ENCODE measurements at places on chromosomes 1 and 21.

GRCh38 chr1:232883992-232884661 lies 66.3 kb upstream of the NTPCR start:
- DNase-seq, result no peak

- no peak for DNase-seq
These were observed 17.9 kb upstream of the FMOD start for GRCh38 chr1:203368624-203369451.

GRCh38 chr1:229596925-229597699 lies 28.8 kb downstream of the TAF5L start:
- DNase-seq, result no peak

DNA sequence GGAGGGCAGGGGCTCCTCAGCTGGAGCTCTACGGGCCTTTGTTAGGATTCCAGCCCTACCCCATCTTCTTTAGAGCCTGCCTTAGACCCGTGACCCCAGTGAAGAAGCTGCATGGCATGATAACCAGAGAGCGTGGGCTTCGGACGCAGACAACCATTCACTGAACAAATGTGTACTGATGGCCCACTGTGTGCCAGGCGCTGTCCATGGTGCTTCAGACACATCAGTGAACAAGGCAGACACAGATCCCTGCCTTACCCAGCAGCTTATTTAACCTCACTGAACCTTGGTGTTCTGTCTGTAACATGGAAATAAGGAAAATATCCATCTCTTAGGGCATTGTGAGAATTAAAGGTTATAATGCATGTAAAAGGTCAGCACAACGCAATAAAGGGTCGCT lies 9.5 kb downstream of the CHIT1 start:
- DNase-seq, result no peak

DNA sequence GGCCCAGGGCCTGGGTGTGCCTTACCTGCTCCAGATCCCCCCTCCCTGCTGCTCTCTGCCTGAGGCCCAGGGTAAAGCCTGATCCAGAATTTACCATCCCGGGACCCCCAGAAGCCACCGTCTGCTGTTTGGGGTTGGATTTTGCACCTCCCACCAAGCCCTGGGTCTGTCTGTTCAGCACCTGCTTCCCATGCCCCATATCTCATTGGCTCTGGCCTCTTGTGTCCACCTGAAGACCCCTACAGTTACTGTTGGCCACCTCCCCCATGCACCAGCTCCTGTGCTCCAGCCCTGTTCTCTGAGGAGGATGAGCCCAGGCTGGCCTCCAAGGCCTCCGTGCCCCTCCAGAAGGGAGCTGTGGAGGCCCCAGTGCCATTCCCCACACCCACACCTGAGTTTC lies 113.9 kb downstream of the GRIK3 start:
- DNase-seq, result no peak

DNA sequence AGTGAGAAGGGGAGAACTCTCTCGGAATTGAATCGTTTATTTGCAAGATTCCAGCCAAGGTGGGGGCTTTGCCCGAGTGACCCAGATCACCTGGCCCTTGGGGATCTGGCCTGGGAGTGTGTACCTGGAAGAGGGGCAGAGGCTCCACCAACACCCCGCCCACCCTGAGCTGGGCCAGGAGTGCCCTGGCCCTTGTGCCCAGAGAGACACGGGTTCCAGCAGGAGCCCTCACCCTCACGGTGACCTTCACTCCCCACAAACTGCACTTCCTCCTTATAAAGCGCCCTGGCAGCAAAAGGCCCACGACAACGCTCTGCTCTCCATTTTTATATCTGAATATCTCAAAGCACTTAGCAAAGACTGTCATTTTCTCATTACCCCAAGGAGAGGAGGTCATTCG lies 16.6 kb downstream of the CASZ1 start:
- no peak for DNase-seq

GRCh38 chr1:24805534-24806301 lies 60.5 kb downstream of the CLIC4 start:
- DNase-seq, result no peak

- DNase-seq, result no peak
These were observed 63.5 kb upstream of the EDN2 start for GRCh38 chr1:41547781-41548560.

DNA sequence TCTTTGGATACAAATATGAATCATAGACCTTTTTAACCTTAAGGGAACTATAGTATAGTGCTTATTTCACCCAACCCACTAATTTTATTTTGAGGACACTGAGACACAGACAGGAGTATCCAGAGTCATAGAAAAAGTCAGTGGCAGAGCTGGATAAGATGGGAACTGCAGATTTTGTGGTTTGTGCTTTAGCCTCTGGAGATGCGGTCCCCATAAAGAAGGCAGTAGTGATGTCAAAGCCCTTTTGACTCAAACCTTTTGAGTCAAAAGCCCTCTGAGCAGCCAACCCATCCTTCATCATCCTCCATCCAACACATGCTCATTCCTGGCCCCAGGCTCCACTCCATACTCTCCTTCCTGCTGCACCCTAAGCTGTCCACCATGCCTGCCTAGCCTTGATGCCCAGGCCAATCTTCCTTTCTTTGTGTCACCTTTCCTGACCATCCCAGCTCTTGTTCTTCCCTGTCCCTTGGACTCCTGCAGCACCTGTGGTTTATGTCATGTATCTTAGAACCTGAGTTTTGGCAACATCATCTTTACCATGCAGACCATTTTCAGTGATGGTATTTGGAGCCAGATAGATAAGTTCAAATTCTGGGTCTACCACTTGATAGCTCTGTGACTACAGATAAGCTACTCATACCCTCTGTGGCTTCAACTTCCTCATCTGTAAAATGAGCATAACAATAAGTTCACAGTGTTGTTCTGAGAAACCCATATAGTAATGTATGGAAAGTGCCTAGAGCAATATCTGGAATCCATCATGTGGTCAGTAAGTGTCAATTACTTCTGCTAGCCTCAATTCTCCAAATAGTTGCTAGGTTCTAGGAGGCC lies 20.1 kb downstream of the SLAMF1 start:
- no peak for DNase-seq

GRCh38 chr1:88357729-88358128 lies 326.3 kb upstream of the PKN2 start:
- DNase-seq, result no peak

DNA sequence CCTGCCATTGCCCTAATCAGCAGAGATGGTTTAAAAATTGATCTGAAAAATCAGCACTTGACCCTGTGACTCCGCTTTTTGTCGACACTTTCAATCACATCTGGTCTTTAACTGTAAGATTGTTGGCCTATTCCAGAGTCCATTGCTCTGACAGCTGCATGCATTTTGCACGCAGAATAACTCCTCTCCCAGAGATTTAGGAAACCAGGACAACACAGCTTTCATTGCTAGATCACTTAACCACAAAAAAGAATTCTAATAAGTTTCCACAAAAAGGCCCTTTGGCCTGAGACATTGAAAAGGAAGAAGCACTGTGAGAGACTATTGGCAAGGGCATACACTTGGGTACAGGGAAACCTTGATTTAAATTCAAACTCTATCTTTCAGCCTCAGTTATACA lies 373.1 kb downstream of the TGFB2 start:
- no peak for DNase-seq

DNA sequence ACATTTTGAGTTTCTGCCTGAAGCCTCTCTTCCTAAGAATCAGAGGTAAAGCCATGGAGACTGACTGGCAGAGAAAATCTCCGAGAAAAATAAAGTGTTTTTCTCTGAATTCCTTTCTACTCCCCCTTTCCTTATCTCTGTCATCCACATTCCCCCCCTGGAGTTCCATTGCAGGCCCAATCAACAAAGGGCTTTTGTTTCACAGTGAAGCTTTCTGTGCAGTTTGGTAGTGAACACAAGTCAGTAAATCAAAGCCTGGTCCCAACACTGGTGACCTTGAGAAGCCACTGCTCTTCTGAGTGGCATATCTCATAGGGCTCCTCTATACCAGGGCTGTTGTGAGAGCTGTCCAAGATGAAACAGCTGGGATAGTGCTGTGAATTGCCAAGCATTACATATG lies 228.4 kb downstream of the SEC16B start:
- DNase-seq, result no peak

DNA sequence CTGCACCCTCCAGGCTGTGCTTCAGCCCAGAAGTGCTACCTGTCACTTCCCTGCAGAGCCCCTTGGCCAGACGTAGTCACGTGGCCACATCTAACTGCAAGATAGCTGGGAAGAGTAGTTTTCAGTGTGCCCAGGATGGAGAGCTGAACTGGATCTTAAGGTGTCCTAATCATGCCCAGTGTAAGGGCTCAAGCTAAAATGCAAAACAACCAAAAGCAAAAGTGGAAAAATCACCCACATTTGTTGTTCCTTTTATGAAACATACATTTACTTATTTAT lies 59.4 kb upstream of the ROR1 start:
- no peak for DNase-seq

GRCh38 chr1:214337511-214337910 lies 56.6 kb downstream of the SMYD2 start:
- no peak for DNase-seq

GRCh38 chr1:39104158-39105060 lies 78.3 kb downstream of the NDUFS5 start:
- DNase-seq, result no peak

DNA sequence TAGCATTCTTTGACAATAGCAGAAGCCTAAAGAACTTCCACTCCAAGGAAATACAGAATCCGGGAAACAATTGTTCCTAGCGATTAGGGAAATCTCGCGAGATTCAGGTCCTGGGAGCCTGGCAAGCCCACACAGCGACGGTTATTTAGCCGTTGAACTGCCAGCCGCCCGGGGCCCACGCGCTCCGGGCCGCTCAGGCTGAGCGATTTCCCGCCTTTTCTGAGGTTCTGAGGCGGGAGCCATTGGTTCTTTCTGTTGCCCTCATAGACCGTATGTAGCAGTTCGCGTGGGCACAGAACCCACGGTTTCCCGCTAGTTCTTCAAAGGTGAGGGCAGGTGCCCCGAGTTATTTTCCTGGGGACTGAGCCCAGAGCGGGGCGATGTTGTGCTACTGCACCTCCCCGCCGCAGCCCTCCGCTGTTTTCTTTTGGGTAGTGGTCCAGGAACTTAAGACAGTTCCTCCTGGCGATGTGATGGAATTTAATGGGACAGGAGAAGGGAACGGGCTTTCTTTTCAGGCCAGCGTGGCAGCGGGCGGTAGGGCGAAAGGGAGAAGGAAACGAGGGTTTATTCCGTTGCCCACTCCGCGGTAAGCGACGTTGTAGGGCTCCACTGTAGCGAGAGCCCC lies at the start of gene SYCP1:
TSS of gene SYCP1 (plus strand) at position 171 of the 628 bp plus-strand sequence. CDS start 602 bp downstream, outside the sequence.
- DNase-seq, result no peak

DNA sequence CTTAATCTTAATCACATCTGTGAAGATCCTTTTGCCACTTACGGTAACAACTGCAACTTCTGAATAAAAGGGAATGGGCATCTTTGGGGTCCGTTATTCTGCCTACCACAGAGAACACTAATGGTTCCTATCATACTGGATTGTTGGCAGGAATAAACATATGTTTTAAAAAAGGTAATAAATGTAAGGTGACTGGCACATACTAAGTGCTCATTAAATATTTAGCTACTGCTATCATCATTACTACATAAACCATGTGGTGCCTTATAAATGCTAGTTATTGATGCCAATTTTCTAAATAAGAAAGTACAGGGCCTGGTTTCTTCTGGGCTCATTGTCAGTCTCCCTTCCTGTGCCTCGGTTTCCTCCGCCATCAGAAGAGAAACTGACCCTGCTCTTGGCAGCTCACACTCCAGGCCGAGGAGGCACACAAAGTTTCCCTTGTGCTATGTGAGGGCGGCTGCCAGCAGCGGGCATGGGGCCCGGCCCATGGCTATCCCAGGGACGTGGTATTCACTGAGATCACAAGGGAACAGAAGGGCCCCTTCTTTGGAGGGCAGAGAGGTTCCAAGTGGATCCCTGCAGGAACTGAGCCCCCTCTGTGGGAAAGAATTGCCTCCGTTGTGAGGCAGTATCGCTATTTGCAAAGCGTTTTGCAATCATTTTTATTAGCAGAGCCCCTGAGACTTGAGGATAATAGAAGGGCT lies 26.2 kb downstream of the NAV1 start:
- DNase-seq, result no peak
